ENCODE measurements at places on chromosomes 7 and 10.

DNA sequence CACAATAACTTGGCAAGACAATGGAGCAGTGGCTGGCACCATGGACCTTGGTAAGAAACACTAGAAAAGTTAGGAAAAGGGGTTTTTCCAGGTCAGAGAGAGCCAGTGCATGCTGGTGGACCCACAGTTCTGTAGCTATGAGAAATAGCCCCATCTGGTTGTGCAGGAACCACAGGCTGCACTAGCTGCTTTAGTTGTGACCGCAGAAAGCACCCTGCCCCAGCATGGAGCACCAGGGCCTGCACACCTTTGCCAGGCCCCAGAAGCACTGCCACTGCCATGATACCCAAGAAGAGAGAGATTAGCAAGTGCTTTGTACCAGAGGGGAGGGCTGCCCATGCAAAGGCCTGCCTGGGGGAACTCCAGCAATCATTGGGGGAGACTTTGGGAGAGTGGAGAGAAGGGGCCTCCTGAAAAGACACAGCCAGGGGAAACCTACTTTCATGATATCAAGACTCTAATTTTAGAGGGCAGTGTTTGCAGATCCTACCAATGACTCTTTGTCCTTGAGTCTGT, 256.1 kb upstream of the C7orf33 start:
- no peak for DNase-seq

DNA sequence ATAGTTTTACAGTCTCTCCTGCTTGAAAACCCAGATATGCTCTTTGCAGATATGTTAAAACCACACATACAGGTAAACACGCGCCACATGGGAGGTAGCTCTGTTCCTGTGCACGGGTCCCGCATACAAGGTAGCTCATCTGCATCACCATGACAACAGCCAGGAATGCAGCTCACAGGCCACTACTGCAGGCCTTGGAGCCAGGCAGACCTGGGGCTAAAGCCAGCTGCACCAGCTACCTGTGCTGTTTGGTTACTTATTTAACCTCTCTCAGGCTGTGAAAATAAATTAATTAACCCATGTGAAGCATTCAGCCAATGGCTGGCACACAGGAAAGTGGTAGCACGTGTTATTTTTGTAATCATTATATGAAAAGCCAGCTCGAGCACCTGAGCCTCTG, 428.3 kb downstream of the TNS3 start:
- DNase-seq: no peak

- DNase-seq: no peak
These were observed 3.5 kb upstream of the AEBP1 start for GRCh38 chr7:44100458-44101302.

- no peak for DNase-seq
These were observed 68.5 kb downstream of the MAP3K8 start for GRCh38 chr10:30502266-30503060.

DNA sequence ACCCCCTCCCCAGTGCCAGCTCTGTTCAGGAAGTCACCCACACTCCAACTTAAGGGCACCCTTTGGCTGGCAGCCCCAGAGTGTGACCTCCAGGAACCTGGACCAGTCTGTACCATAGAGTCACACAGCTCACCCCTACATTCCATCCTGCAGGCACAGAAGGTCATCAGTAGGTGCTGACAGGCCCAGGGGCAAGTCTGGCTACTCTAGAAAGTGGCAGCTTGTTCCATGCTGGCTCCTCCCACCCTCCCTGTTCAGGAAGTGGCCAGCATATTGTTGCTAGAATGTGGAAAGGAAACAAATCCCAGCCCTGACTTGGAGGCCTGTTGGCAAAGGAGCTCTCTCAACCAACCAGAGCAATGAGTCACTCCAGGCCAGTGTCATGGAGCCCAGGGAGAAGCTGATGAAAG, 3.2 kb upstream of the NCOA4 start:
- no peak for DNase-seq

- DNase-seq: no peak
These were observed 52.0 kb downstream of the VIPR2 start for GRCh38 chr7:159092701-159093121.

GRCh38 chr7:155984609-155985405, 172.5 kb upstream of the SHH start:
- no peak for DNase-seq

DNA sequence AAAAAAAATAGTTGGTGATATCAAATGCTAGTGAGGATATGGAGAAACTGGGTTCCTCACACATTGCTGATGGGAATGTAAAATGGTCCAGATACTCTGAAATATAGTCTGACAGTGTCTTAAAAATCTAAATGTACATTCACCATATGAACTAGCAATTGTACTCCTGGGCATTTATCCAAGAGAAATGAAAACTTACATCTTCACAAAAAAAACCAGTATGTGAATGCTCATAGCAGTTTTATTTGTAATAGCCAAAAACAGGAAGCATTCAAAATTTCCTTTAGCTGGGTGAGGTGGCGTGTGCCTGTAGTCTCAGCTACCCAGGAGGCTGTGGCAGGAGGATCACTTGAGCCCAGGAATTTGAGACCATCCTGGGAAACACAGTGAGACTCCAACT, 2.1 kb upstream of the SSC4D start:
- no peak for DNase-seq

DNA sequence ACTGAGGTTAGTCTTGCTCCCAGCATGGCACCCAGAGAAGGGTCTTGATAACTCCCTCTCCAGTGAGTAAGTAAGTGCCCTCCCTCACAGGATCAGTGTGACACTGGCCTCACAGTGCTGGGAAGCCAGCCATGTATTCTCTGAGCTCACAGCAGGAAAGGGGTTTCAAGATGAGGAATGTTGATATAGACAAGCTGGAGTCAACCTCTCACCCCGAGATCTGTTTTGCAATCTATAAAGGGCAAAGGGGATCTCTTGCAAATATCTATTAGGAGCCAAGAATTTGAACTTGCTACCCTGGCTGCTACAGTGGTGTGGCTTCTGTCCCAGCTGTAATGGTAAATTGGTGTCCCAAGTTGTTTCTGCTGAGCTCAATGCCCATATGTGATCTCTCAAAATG, 70.2 kb upstream of the ADAM12 start:
- DNase-seq: no peak

DNA sequence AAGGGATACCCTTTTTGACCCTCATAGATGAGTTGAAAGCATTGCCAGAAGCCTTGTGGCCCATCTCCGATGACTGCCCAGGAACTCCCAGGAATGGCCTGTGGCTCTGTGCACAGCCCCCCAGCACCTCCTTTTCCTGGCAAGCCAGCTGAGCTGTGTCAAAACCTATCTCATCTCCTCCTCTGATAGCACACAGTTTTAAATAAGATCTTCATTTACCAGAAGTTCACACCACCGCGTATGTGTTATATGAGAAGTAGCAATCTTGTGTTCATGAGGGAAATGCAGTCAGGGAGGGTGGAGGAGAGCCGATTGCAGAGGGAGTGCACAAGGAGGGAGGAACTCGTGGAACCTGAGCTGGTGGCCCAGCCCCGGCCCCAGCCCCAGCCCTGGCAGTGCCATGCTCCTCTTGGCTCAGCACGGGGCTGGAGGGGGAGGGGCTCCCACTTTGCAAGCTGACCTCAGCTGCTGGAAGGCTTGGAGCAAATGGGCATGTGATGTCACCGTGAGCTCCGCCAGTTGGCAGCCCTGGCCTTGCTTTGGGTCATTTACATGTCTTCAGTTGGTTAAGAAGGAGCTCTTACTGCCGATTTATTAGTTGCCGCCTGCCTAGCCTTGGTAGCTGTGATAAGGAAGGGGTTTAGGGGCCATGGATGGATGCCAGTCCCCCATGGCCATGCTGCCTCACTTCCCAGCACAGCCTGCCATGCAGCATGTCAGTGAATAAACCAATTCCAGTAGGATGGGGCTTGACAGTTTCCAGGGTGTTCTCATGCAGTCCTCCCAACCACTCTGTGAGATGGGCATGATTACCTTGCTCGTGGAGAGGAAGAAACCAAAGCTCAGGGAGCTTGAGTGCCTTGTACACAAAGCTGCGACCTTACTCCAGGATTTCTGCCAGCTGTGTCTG, 20.0 kb downstream of the UNC5B start:
- DNase-seq: no peak

- DNase-seq: no peak
These were observed 247.4 kb downstream of the PTEN start for GRCh38 chr10:88110822-88111221.

DNA sequence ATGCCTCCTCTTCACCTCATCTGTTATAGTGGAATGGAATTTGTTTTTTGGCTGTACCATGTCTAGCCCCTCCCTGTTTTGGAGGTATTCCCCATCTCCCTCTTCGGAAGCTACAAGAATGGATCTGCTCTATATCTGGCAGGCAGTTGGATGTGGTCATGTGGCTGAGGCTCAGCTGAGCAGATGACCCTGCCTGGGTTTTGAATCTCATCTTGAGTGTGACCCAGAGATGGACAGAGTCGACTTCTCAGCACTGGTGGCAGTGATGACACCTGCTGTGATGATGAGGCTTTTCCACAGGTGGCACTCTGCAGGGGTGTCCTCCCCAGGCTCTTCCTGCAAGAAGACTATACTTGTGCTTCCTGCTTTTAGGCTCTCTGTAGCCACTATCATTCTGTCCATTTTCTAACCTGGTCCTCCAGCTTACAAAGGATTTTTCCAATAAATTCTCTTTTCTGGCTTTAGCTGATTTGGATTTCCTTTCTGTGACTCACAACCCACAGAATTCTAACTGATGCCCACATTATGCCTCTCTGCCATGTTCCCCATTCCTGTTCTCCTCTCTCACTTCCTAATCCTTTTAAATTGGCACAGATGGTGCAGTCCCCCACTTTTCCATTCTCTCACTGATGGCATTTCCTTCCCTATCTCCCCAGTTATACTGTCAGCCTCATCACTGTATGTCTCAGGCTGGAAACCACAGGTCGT, 7.5 kb upstream of the ARHGAP22 start:
- DNase-seq: no peak

- no peak for DNase-seq
These were observed 9.2 kb downstream of the SGMS1 start for GRCh38 chr10:50614444-50615137.

DNA sequence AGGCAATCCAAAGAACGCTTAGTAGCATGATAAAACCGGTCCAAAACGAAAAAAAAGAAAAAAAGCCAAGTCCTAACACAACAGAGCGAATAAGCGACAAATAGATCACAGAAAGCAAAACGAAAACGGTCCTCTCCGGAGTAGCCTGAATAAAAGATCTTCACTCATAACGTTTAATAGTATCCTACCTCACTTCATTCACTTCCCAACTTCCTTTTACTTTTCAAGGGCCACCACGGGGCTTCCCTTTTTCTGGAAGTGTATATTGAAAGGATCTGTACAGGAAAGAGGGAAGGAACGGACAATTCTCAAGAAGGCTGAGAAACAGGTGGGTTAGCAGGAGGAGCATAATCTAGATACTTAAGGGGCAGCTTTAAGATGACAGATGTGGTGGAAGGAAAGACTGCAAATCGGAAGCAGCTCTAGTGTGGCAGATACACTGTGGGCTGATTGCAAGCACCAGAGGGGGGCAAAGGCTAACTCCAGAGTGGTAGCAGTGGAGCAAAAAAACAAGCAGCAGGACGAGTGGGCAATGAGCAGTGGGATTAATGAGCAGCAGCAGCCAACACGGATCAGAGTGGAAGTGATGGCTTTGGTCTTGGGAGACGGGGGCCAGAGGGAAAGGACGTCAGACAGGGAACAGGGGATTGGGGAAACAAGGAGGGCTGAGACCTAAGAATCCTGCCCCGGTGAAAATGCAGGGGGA, 866 bp downstream of the CNOT4 start:
- DNase-seq: peak; percentile 70

DNA sequence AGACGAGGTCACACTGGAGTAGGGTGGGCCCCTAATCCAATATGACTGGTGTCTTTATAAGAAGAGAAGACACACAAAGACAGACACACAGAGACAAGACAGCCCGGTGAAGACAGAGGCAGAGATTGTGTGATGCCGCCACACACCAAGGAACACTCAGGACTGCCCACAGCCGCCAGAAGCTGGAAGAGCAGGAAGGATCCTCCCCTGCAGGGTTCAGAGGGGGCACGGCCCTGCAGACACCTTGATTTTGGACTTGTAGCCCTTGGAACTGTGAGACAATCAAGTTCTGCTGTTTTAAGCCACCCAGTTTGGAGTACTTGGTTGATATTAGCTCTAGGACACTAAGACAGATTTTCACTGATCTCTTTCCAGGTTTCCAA, 72.1 kb upstream of the NANOS1 start:
- no peak for DNase-seq

DNA sequence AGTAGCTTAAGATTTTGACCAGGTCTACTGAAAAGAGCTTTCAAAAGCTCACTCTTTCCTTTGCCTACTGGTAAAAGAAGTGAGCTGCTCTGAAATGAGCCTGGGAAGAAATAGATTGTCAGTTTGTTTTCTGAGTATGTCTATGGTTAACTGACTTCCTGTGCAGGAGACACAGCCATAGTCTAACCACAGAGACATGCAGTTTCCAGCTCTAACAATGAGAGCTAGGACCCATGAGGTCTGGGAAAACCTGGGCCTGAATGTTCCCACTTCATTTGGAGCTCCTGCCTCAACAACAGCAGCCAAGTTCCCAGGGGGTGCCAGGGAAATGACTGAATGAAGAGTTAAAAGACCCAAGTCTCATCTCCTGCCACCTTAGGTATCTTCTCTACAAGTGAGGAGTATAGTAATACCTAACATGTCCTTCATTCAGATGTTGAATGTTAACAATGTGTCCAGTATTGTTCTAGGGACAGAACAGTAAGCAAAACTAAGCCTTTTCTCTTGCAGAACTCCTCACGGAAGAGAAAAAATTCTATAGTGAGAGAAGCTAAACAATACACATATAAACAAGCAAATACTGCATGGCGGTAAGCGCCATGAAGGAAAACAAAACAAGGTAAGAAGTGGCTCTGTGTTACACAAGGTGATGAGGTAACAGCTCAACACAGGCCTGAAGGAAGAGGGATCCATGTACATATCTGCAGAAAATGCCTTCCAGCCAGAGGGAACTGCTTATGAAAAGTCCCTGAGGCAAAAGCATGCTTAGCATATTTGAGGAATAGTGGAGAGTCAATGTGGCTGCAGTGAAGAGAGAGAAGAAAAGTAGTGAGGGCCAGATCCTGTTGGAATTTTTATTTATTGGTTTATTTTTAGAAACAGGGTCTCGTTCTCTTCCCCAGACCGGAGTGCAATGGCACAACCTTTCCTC, 26.4 kb upstream of the ANKRD1 start:
- no peak for DNase-seq

- no peak for DNase-seq
These were observed 38.2 kb downstream of the HTR5A start for GRCh38 chr7:155108144-155108901.

All from activated effector memory CD4-positive, alpha-beta T cell treated with anti-CD3 and anti-CD28 coated beads, Interleukin-2, amount 50 U/mL, for 16 hours (primary cell).